ENCODE measurements at places on chromosomes 2 and 18. TPM values are rescaled to one million over a fixed set of nuclear protein-coding genes. Genes with fewer than 3 reads are reported as not detected.

EML6 gene
- total RNA-seq, result 0.93 TPM

HOXD9 gene
- 1.1 TPM for total RNA-seq

GPR17 gene
- not detected for total RNA-seq

ABHD3 gene
- 6.0 TPM for total RNA-seq

CYRIA gene
- 4.5 TPM for total RNA-seq

GRCh38 chr2:34031097-34031496 lies 432.0 kb upstream of the FAM98A start:
- no peak for DNase-seq

GRCh38 chr2:108560895-108561530 lies 26.7 kb downstream of the LIMS1 start:
- DNase-seq, result no peak

DNA sequence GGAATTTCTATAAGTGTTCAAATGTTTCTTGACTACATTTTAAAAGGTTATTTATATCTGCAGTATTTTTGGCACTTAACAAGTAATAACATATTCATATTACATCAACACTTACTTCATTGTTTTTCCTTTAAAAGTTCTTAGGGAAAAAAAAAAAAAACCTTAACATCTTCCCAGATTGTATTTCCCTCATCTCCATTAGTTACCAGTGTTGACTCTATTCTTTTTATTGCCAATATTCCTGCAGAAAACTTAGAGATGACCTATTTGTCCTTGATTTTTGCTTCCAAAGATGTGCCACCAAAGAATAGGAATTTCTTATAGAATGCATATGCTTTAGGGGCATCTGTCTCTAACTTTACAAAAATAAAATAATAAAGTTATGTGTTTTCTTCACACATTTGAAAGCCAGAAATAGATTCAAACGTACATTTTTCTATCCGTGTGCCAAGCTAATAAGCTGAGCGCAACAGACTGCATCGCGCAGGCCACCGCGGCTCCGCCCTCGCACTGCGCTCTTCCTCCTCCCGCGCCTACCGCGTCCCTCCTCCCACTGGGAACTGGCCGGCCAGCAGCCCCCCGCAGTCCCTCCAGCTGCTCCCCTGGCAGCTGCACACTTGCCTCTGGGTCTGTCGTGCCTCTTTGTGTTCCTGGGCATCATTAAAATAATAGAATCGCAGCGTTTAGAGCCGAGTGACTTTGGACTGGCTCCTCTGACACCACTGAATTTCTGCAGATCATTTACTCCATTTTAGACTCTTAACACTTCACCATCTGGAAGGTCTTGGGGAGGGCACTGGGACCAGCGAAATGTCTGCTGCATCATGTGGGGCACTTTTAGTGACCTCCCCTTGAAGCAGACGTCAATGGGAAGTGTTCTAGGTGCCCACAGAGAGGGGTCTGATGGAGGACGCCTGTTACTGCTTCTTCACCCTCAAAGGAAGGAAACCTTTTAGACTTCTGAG lies 21.2 kb upstream of the NAB1 start:
- no peak for DNase-seq
